ENCODE measurements at places on chromosomes 12 and 14.

DNA sequence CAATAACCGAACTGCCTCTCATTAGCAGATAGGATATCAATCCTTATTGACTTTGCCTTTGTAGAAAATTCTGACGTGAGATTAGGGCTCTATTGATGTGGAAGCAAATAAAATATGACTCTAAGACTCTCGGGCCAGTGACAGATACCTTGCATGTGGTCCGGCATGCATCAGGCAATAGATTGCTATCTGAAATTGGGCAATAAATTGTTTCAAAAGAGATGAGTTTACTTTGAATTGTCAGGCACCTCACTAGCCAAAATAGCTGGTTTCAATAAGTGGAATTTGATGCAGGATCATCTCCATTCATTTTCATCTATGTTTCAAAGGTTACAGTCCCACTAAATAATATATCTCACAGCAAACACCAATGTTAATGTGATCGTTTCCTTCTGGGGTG, 186.3 kb upstream of the PLEKHA5 start:
- DNase-seq = no peak

GRCh38 chr14:99062216-99062615, 209.8 kb downstream of the BCL11B start:
- no peak for DNase-seq

DNA sequence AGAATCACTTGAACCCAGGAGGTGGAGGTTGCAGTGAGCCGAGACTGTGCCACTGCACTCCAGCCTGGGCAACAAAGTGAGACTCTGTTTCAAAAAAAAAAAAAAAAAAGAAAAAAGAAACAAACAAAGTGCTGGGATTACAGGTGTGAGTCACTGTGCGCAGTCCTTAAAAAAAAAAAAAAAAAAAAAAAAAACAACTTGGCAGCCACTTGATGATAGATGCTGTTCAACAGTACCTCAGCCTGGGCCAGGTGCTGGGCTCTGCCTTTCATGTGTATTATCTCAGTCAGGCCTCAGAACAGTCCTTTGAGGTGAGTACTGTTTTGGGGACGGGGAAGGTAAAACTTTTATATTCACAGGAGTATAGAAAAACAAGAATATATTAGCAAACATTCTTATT, 9.6 kb downstream of the ACADS start:
- no peak for DNase-seq

GRCh38 chr12:25328072-25328712, 77.5 kb upstream of the KRAS start:
- no peak for DNase-seq

DNA sequence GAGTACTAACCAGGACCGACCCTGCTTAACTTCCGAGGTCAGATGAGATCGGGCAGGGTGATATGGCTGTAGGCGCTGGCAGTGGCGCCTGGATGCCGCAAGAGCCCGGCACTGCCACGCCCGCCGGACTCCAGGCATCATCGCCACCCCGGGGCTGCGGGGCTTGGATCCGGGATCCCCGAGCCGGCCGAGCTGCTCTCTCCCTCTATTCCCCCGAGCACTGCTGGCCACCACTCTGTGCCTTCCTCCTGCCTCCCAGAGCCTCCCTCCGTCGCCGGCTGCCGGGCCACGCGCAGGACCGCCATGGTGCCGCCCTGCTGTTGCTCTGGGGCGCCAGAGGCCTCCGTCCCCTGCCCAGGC, 153.2 kb upstream of the ALG10B start:
- DNase-seq = no peak

DNA sequence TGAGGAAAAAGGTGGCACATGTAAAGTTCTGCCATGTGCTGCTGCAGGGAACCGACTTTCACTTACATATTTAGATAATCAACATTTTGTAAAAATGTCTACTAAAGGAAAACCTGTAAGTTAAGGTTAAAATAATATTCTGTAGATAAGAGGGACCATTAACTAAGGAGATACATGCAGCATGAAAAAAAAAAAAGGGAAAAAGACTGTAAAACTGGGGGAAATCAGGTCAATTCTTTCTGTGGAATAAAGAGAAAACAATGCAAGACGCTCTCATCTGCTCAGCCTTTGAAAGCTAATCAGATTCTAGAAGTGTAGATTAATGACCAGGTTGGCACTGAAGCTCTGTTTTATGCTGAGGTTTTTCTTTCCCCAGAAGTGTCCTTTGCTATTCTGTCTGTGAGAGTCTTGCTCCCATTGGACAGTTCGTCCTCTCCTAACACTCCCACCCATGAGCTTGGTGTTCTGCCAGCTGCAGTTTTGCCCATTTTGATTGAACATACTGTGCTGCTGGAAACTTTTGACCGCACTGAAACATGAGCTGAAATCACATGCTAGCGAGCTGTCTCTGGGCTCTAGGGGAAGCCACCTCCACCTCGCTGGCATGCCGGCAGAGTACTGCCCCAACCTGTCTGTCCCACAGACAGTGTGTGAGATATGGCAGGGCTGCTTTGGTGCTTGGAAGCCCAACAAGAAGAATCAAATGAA, 39.7 kb downstream of the PPTC7 start:
- DNase-seq = no peak

GRCh38 chr14:55743551-55743950, 163.5 kb downstream of the KTN1 start:
- DNase-seq = no peak
